Activated CD4-positive, alpha-beta T cell treated with anti-CD3 and anti-CD28 coated beads for 48 hours (primary cell): ENCODE measurements at places on chromosomes 13 and 19.
A peak's percentile ranks its signal among the peaks of the same experiment; 100 is the strongest.

DNA sequence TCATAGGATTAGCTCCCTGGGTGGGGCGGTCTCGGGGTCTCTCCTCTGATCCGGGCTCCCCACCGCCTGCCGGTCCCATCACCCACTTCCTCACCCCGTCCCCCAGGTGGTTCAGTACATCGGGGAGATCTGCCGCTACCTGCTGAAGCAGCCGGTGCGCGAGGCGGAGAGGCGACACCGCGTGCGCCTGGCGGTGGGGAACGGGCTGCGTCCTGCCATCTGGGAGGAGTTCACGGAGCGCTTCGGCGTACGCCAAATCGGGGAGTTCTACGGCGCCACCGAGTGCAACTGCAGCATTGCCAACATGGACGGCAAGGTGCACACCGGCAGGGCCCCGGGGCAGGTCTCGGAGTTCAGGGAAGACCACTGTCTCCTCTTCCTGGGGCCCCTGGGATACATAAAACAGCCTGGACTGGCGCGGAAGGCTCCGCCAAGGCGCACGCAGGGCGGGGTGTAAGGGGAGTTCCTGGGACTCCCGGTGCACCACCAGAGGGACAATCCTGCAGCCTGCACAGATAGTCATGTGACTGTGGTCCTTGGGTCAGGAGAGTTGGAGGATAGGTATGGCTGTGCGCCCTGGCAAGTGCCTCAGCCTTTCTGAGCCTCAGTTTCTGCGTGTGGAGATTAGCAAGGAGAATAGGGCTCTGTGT lies 14.2 kb upstream of the PGLS start:
- no peak for DNase-seq

GRCh38 chr19:50896591-50897190 lies 14.5 kb downstream of the KLK4 start:
- DNase-seq = peak; percentile 54

GRCh38 chr19:39996811-39997637 lies at the start of gene ZNF546:
ZNF546 (plus strand) TSS chr19:39997060; CDS start chr19:39998327, 1,267 bp downstream.
- DNase-seq = peak; percentile 94

GRCh38 chr13:23871616-23872220 lies 17.5 kb downstream of the MIPEP start:
- DNase-seq = no peak

GRCh38 chr19:33704271-33704670 lies 82.5 kb downstream of the CHST8 start:
- no peak for DNase-seq

- no peak for DNase-seq
Observed at GRCh38 chr13:106772006-106772601, 204.2 kb upstream of the ARGLU1 start.

GRCh38 chr19:40054632-40055031 lies 1.4 kb downstream of the ZNF780B start:
- no peak for DNase-seq

GRCh38 chr19:51621178-51621577 lies 9.0 kb downstream of the SIGLEC5 start:
- no peak for DNase-seq

DNA sequence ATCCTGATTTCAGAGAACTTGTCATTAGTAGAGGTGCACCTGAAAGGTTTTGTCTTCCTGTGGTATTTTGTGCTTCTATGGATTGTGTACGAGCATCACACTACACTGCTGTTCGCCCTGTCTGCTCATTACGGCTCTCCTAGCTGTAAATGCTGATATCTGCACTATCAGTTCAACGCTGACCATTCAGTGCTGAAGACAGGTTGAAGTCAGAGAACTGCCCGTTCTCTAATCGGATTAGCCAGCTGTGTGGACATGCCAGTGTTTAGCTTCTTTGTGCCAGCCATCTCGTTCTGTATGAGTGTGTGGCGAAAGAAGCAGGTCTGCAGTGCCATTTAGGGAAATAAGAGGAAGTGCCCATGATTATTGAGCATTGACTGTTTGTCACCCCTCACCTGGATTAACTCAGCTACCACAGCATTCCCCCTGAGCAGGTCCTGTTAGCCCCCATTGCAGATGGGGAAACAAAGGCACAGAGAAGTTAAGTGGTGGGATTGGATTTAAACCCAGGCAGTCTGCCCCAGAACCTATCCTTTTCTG lies 21.6 kb upstream of the C1QTNF9 start:
- no peak for DNase-seq

- no peak for DNase-seq
Observed at GRCh38 chr19:2665103-2665502, 37.4 kb downstream of the GNG7 start.

DNA sequence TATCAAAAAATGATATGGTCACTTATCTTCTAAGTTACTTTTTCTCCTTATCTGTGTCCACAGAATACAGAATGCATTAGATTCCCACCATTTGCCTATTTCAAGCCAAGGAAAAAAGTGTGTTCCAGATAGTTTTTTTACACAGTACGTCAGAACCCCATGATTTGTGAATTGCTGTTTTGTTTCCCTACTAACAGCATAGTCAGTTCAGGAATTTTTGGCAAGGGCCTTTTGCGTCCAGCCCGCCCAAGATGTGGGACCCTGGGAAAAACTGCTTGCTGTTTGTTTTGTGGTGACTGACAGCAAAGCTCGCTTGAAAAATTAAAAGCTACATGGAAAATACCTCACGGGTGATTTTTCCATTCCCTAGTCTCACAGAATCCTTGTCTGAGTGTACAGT lies 20.4 kb upstream of the FAM216B start:
- no peak for DNase-seq

- no peak for DNase-seq
Observed at GRCh38 chr19:10500247-10500592, 2.9 kb downstream of the KEAP1 start.

DNA sequence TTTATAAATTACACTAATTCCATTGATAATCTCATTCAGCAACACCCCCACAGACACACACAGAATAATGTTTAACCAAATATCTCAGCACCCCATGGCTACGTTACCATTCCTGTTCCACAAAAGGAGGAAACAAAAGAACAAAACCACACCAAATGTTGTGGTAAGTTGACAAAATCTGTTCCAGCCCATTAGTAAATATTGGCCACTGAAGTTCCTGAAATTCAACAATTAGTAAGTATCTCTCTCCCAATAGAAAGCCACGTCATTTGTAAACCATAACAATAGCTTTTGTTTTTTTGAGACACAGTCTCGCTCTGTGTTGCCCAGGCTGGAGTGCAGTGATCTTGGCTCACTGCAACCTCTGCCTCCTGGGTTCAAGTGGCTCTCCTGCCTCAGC lies 2.3 kb upstream of the FCAR start:
- no peak for DNase-seq

GRCh38 chr13:60078226-60078625 lies 85.5 kb downstream of the DIAPH3 start:
- DNase-seq = no peak

DNA sequence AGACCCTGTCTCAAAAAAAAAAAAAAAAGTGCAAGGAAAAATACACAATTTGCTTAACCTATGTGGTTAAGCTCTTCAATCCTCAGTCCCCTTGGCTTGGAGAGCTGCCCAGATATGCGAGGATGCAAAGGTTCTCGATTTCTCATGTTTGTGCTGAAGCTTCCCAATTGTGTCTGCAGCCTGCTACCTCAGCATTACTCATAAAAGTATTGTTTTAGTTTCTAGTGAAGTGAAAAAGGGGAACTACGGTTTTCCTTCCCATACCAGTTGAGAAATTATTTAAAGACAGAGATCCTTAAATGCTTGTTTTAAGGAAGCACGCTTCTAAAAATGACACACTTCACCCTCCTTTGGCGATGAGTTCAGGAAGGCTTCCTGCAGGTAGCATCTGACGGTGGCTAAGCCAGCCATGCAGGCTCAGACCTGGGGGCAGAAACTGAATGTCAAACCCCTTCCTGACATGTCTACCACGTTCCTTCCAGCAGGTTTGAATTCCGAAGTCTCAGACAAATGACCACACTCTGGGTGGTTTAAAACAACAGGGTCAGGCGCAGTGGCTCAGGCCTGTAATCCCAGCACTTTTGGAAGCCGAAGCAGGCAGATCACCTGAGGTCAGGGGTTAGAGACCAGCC lies 47.9 kb downstream of the RUBCNL start:
- peak; percentile 36 for DNase-seq

- no peak for DNase-seq
Observed at GRCh38 chr19:35214766-35215422, 13.6 kb downstream of the FAM187B start.

DNA sequence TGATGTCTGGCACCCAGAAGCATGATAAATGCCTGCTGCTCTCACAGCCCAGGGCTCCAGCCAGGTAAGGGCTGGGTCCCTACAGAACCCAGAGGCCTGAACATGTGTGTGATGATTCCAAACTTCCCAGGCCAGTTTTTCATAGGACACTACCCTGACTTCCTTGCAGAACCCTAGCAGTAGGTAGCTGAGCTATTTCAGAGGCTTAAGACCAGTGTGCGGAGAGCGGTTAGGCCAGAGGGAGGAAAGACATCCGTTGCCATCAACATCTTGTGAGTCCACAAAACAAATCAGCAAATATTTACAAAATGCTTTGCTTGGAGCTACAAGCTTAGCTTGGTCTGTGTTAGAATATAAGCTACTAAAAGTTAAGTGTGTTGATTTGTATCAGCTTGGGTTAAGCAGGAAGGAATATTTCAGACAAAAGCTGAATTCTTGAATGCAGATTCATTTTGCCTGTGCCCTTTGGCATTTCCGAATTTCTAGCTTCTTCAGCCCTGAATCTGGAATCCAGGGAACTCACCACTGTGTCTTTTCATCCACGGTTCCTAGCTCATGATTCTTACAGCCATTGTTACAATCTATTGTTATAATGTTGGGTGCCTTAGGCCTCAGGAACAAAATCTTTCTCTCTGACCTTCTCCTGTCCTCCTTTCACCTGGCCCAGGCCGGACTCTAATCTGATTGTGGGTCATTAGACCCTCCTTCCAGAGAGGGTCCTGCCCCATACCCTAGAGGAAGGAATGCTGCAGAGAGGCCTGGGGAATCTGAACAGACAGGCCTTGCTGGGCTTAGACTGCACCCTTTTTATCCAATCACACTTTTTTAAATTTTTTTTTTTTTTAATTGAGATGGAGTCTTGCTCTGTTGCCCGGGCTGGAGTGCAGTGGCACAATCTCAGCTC lies 12.4 kb downstream of the RAB20 start:
- DNase-seq = no peak

DNA sequence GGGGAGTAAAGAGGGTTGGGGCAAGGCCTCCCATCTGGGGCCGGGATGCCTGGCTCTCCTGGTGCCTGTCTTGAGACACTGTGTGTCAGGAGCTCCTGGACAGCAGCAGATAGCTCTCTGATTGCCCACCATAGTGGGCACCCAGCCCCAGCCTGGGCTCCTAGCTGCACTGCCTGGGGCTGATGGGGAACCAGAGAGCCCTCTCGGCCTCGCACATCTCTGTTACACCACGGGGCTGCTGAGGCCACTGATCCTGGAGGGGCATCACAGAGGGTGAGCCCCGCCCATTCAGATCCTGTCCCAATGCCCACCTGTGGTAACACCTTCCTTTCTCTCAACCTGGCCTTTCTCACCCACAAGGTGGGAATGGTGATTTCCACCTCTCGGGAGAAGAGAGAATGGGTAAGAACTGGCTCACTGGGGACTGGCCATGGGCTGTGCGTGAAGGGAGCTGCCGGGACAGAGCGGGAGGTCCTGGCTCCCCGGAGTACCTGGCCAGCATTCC lies 135.9 kb downstream of the URI1 start:
- no peak for DNase-seq

DNA sequence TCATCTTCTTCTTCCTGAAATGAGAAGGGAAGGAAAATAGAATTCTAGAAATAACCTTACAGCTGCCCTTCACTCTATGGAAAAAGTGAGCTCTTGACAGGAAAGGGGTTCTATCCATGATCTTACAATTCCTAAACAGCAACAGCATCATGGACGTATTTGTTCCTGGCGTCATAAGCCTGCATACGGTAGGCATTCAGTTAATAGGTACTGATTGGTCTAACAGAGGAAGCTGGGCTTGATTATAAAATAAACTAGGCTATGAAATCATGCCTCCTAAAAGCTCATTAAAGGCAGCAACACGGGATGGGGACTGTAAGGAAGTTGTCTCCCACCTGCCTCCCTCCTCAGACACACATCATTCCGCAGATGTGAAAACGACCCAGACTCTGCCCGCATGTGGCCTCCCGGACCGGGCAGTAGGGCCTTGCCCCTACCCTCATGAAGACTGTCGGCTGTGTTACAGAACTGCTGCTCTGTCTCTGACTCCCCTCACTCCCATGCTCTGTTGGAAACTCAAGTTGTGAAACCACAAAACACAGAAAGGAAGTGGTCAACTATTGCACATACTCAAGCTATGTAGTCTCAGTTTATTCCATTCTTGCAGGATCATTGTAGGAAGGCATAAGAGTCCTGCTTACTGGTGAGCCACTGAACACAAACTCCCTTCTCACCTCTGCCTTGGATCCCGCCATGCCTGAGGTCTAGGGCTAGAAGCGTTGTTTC lies 129.8 kb downstream of the DLEU7 start:
- DNase-seq = peak; percentile 14

DNA sequence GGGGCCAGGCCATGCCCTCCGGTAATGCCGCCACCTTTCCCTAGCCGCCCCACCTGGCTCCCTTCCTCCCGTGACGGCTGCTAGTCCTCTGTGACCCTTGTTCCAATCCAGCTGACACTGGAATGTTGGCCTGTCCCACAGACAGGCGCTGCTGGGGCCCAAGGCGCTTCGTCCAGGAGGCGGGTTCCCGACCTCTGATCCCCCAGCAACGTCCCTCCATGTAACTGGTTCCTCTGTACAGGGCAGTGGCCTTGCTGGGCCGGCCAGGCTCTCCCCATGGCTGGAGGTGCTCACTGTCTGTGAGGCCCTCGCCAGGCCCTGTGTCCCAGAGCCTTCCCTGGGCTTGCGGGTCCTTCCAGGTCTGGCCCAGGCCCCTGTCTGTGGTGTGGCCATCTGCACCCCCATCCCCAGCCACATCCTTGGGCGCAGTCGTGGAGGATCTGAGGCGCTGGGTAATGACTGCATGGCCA lies 6.8 kb upstream of the GRIN3B start:
- DNase-seq = no peak

DNA sequence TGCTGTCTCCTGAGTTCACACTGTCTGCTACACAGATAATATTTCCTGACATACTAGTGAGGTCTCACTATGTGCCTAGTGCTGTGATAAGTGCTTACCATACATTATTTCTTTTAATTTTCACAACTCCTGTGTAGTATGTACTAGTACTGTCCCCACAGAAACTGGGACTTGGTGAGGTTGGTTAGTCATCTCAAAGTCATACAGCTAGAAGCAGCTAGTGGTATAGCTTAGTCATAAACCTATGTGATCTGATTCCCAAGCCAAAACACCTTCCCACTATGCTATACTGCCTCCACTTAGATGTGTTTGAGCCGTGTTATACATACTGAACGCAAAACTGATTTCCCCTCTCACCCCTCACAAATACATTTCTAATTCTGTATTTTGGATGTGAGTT lies 10.5 kb downstream of the MTMR6 start:
- DNase-seq = peak; percentile 20

GRCh38 chr13:43057653-43058317 lies 34.4 kb downstream of the DNAJC15 start:
- peak; percentile 28 for DNase-seq
